ENCODE measurements at places on chromosomes 6 and 20.

DNA sequence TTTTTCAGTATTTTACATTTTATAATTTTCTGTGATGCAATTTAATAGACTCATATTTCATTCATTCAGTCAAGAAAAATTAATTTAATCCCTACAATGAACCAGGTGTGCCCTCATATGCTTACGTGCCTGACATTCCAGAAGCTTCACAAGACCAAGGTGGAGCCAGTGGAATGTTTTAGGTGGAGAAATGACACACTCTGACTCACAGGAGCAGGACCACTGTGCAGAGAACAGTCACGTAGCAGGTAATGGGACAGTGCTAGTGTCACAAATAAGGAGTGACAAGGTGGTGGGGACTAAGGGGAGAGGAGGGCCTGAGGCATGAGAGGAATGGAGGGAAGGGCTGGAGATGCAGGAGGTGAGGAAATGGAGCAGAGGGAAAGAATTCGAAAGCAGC lies 37.0 kb upstream of the HLA-G start:
- no peak for DNase-seq

- DNase-seq = no peak
Observed at GRCh38 chr6:106959985-106960384, 14.5 kb downstream of the CD24 start.

- peak; percentile 12 for DNase-seq
Observed at GRCh38 chr6:41039060-41039998, at the start of gene UNC5CL. TSS of gene UNC5CL (minus strand) at chr6:41039221. CDS start at chr6:41035074, 4,147 bp downstream.

GRCh38 chr6:93299622-93300021 lies 119.7 kb downstream of the EPHA7 start:
- DNase-seq = no peak

DNA sequence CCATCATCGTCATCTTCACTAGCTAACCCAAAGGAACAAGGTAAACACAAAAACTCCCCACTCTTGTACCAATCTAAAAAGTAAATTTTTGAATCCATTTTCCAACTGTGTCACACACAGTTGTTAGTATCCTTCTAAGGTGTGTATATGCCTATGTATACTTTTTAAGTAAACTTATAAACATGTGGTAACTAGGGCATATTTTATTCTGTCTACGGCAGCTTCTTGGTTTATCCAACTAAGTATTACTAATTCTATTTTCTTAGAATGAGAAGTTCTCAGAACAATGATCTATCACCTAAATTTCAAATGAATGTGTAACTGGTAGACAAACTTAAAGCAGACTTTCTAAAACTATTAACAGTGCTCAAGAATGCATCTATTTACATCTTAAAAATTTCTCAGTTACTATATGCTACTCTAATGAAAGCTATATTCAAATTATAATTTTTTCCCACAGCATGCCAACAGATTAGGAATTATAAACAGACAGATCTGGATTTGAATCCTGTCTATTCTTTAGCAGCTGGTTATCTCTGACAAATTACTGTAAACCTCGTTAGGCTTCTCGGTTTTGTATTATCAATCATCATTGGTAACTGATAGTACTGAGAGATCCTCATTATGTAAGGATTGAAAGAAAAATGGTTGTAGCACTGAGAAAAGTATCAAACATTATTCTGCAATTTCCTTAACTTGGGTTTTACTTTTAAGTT lies 1.8 kb upstream of the PLN start:
- no peak for DNase-seq

GRCh38 chr6:167757249-167757648 lies 69.5 kb upstream of the AFDN start:
- DNase-seq = no peak

DNA sequence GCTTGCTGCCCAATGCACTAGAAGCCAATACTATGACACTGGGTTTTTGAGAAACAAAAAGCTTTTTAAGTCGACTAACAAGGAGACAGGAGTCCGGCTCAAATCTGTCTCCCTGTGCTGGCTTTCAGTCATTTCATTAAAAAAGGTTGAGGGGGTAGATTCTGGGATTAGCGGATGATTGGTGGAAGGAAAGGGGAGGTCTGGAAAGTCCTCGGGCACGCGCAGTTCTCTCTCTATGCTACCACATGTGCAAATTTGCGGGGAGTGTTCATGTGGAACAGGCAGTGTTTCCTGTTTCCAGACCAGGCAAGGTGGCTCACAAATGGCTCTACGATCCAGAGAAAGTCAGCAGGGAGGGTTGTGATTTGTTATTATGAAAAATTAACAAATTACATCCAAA lies 89.1 kb upstream of the TOX2 start:
- no peak for DNase-seq

- DNase-seq = no peak
Observed at GRCh38 chr6:137883400-137884148, 16.5 kb downstream of the TNFAIP3 start.

- no peak for DNase-seq
Observed at GRCh38 chr20:35150846-35151579, 3.9 kb upstream of the EDEM2 start.

DNA sequence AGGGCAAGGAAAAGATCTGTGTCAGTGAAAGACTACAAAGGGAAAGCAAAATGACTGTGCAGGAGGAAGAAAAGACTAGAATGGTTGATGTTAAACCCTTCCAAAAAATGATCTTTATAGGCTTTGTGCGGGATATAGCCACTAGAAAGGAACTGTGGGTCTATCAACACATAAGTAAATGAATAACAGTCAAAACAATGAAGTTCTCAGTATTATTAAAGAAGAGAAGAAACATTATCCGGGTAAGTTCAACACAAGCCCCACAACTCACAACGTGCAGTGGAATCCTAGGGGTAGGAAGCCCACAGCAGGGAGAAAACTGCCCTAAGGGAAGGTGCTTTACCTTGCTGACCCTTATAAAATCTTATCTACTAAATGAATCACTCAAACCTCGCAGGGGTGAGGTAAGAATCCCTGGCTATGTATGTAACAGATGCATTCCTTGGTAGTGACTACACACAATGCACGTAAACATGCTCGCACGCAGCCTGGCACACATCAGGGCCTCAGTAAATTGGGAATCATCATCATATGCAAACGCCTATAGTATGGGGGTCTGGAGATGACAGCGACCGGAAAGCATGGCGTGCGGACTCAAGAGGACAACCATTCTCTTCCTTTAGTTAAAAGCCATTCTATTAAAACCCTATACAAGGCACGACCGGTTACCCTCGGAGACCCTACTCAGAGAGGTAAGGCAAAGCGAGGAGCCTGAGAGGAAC lies 11.3 kb downstream of the TFAP2A start:
- no peak for DNase-seq

GRCh38 chr6:166415306-166415705 lies 32.6 kb upstream of the MPC1 start:
- no peak for DNase-seq

- DNase-seq = no peak
Observed at GRCh38 chr6:125753218-125753936, 3.9 kb downstream of the HEY2 start.

- DNase-seq = no peak
Observed at GRCh38 chr20:32664678-32665159, 9.0 kb downstream of the C20orf203 start.

- no peak for DNase-seq
Observed at GRCh38 chr20:43140726-43141125, 49.0 kb downstream of the PTPRT start.

- no peak for DNase-seq
Observed at GRCh38 chr6:30836957-30837356, 47.4 kb upstream of the DDR1 start.

All from stimulated activated CD4-positive, alpha-beta T cell treated with anti-CD3 and anti-CD28 coated beads, Interleukin-15, amount 100 ng/mL, for 1 hour (primary cell).